ENCODE measurements at places on chromosomes 4 and X.

GRCh38 chrX:15820106-15821073 lies 30.1 kb downstream of the ZRSR2 start:
- DNase-seq, result no peak

GRCh38 chrX:65920620-65921019 lies 119.3 kb downstream of the VSIG4 start:
- DNase-seq, result no peak

DNA sequence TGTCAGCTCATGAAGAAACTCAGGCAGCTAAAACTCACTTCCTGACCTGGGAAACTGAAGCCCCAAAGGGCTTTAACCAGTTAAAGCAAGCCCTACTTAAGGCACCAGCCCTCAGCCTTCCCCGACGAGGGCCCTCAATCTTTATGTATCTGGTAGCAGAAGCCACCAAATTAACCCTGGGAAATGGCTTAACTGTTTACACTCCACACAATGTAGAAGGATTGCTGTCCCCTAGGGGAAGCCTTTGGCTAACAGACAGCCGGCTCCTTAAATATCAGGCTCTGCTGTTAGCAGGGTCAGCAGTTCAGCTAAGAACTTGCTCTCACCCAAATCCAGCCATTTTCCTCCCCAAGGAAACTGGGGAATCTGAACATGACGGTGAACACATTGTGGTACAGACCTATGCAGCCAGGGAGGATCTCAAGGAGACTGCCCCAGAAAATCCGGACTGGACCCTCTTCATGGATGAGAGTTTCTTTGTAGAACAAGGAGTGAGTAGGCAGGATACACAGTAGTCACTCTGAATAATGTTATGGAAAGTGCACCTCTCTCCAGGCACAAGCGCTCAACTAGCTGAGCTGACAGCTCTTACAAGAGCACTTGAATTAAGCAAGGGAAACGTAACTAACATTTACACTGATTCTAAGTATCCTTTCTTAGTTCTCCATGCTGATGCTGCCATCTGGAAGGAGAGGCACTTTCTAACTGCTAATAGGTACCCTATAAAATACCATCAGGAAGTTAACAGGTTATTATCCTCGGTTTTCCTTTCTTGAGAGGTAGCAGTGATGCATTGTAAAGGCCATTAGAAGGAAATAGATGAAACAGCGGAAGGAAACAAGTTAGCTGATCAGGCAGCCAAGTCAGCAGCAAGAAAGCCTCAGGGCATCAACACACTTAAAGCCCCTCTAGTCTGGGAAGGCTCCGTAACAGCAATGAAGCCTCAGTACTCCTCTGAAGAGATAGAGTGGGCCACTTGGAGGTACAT lies 9.6 kb upstream of the NAF1 start:
- no peak for DNase-seq

- no peak for DNase-seq
Observed at GRCh38 chrX:15914486-15914885, 59.9 kb upstream of the AP1S2 start.

- no peak for DNase-seq
Observed at GRCh38 chrX:112696481-112696880, 16.7 kb upstream of the LHFPL1 start.

GRCh38 chr4:77960367-77960766 lies 96.8 kb upstream of the FRAS1 start:
- no peak for DNase-seq

- no peak for DNase-seq
Observed at GRCh38 chrX:38848671-38849455, 47.6 kb downstream of the MID1IP1 start.

- DNase-seq, result no peak
Observed at GRCh38 chr4:38791010-38791409, 8.2 kb upstream of the TLR10 start.

GRCh38 chrX:33062041-33062440 lies 149.3 kb downstream of the DMD start:
- no peak for DNase-seq

DNA sequence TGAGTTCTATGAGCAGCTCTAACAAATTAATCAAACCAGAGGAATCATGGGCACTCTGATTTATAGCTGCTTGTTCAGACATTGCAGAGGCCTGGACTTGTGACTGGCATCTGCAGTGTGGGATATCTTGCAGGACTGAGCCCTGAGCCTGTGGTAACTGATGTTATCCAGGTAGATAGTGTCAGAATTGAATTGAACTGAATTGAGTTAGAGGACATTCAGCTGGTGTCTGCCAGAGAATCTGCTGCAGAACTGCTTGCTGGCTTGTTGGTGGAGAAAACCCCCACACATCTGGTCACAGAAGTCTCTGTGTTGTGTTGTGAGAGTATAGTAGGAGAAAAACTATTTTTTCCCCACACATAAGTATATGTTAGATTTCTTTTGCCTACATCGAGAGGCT lies 42.2 kb downstream of the SMIM20 start:
- no peak for DNase-seq

DNA sequence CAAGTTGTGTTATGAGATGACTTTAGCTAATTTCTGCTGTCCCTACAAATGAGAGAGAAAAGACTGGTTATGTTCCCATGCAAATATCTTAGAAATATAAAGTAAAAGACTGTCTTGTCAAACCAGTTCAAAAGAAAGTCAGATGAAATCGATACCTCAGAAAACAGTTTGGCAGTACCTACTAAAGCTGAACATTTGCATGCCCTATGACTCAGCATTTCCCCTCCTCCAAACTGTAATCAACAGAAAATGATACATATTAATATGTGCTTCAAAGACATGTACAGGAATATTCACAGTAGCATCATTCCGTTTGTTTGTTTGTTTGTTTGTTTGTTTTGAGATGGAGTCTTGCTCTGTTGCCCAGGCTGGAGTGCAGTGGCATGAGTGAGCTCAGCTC lies 90.3 kb downstream of the ARX start:
- DNase-seq, result no peak

DNA sequence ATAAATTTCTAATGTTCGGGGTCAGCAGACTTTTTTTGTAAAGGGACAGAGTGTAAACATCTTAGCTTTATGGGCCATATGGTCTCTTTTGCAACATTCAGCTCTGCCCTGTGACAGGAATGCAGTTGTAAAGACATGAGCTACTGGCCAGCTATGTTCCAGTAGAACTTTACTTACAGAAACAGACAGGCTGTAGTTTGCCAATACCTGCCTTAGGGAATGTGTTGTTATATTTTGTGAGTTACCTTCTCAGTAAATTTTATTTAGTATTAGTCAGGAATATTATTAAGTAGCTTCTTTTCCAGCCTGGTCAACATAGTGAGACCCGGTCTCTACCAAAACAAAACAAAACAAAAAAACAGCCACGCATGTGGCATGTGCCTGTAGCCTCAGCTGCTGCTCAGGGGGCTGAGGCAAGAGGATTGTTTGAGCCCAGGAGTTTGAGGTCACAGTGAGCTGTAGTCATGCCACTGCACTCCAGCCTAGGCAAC lies 48.7 kb downstream of the HTT start:
- no peak for DNase-seq

DNA sequence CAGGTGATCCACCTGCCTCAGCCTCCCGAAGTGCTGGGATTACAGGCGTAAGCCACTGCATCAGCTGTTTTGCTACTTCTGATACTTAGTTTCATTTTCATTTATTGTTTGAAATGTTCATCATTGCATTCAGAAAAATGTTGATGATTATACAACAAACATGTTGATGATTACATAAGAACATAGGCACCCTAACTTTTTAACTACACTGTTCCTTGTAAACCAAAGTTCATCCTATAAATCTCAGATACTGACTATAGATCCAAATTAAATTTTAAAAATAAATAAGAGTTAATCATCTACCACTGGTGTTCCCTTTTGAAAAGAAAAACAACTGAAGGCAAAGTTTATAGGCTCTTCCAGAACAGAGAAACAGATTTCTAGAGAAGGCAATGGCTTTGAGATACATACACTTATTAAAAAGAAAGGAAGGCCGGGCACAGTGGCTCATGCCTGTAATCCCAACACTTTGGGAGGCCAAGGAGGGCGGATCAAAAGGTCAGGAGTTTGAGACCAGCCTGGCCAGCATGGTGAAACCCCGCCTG lies 23.4 kb downstream of the TRIM75 start:
- DNase-seq, result no peak

DNA sequence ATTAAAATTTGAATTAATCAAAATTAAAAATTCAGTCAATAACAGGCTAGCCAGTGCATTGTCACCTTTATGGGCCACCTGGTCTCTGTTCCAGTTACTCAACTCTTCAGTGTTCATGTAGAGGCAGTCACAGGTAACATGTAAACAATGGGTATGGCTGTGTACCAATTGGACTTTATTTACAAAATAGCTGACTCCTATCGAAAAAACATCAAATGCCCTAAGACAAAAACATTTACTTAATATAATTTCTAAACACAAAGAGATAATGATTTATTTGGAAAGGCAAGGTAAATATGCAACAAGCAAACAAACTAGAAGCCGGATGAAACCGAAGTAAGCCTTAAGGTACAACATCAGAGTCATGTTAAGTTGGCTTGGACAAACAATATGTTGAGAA lies 8.8 kb downstream of the TMEM150C start:
- DNase-seq, result no peak

GRCh38 chrX:21873063-21873775 lies 17.4 kb downstream of the YY2 start:
- no peak for DNase-seq

DNA sequence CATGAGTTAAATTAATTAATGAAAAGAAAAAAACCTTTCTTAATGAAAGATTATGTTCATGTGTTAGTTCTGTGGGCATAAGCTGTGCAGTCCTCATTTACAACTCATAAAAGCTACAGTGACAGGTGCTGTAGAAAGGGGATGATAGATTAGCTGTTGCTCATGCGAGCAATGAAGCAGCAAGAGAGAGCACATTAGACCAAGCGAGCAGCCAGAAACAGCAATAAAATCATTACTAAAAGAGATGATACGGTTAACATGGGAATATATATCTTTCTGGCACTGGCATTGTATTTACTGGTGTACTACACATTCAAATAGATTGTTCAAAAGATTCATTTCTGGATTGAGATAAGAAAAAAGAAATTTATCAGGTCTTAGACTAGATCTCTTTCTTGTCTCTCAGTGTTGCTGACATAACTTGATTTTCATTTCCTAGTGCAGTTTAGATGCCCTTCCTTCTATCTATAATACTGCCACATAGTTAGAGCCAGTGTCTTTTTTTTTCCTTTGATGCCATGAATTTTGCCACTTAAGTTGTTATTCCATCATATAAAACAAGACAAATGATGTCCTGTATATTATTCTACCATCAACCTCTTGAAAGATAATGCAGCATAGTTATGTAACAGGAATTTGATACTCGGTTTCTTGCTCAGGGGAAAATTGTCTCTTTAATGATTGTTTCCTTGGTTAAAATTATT lies 164.6 kb downstream of the BANK1 start:
- no peak for DNase-seq

GRCh38 chr4:150906987-150907633 lies 108.0 kb downstream of the LRBA start:
- no peak for DNase-seq

GRCh38 chrX:22081475-22082092 lies 49.5 kb downstream of the PHEX start:
- no peak for DNase-seq

DNA sequence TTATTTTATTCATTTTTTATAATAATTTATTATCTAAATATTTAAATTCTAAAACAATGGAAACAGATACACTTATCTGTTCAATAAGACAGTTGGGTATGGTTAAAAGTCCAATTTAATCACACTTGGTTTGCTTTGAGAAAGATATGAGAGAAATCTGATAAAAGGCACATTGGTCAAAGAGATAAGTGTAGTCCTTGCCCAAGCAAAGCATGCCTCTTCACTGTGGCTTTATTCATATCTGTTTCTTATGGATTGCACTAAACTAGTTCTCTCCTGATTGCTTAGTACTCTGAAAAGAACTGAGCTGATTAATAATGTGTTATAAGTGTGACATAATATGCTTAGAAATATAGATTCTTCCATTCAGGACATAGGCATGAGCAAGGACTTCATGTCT lies 39.8 kb downstream of the CXCL1 start:
- no peak for DNase-seq

DNA sequence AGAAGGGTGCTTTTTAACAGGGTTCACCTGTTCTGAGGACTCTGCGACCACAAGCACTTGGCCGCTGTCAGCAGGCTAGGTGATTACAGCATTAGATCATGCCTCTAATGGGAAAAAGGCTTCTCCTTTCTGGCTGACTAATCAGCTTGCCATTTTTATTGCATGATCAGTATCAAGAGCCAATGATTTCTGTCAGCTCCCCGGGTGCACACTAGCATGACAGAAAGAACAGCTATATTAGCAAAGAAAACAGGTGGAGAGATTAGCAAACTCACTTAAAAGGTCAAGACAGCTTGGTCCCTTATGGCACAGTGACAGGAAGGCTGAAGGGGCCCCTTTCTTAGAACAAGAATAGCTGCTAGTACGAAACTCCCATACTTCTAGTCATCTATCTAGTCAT lies 170.0 kb downstream of the SMIM20 start:
- DNase-seq, result no peak

- DNase-seq, result no peak
Observed at GRCh38 chr4:25609976-25610375, 45.7 kb upstream of the SLC34A2 start.

DNA sequence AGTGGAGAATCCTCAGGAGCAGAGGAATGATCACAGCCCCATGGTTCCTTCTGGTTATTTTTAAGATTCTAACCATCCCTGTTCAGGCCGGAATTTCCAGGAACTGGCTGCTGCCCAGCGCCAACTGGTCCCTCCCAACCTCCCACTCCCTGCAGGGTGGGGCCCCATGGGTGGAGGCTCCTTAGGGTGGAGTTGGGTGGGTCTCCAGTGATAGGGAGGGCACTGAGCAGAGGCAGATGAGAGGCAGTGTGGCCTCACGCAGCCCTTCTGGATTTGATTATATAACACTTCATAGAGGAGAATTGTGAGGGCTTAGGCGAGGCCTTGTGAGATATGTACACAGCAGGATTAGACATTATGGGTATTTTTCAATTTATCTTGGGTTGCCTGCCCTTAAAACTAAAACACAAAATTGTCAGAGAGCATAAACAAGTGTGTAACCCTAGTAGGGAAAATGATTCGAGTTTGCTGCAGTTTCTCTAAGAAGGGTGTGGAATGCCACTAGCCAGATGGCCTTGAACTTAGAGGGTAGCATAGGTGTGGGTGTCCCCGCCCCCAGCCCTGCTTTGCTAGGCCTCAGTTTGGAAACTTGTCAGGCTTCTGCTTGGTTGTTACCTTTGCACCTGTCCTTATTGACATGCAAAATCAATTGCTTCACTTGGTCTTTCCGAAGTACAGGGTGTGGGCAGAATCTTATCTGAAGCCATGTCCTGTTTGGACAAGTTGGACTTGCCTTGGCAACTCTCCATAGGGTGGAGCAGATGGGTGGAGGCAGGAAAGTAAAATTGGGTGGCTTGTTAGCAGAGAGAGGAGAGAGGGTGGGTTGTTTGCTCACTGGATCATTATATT lies 9.4 kb downstream of the KLF3 start:
- DNase-seq, result no peak

Data from cortex of kidney (tissue), 1 donor.